Mammary epithelial cell (primary cell): ENCODE measurements at places on chromosomes 11 and 22. TPM values are rescaled to one million over a fixed set of nuclear protein-coding genes. Genes with fewer than 3 reads are reported as not detected.

KDM4E gene
- not detected for polyA plus RNA-seq

- DNase-seq = no peak
These were observed 65.6 kb downstream of the PPFIBP2 start for GRCh38 chr11:7579361-7579791.

OR4C16 gene
- not detected for polyA plus RNA-seq

NF2 gene
- 58.3 TPM for polyA plus RNA-seq

BEST1 gene
- 0.14 TPM for polyA plus RNA-seq

A4GALT gene
- polyA plus RNA-seq = 3.7 TPM

GRCh38 chr11:93700830-93701229 lies 39.3 kb downstream of the CEP295 start:
- no peak for DNase-seq

DNA sequence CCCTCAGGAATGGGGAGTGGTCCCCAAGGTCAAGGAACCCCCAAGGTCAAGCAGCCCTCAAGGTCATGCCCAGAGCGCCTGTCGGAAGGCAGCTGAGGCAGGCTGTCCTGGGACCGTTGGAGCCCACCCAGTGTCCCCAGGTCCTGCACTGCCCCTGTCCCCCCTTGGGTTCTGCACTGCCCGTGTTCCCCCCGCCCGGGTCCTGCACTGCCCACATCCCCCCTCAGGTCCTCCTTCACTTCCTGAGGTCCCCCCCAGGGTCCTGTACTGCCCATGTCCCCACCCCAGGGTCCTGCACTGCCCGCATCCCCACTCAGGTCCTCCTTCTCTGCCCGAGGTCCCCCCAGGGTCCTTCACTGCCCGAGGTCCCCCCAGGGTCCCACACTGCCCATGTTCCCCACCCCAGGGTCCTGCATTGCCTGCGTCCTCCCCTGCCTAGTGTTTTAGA lies 1073.0 kb downstream of the BRD1 start:
- DNase-seq = no peak

- DNase-seq = peak; percentile 14
These were observed 689 bp downstream of the TAF10 start for GRCh38 chr11:6611092-6611962.

DNA sequence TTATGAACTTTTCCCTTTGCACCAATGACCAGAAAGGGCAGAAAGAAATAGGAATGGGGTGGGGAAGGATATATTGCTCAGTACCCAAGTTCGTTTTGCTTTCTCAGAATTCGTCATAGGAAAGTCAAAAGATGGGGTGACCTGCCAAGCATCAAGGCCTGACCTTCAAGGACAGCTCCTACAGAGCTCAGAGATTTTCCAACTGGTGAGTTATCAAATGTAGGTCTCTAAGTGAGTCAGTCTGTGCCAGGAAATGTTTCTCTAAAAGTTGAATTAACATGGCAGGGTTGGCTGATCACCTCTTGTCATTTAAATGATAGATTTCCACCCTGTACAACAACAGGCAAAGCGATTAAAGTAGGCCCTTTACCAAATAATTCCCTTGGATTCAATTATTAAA lies 307.2 kb downstream of the CADM1 start:
- no peak for DNase-seq

DNA sequence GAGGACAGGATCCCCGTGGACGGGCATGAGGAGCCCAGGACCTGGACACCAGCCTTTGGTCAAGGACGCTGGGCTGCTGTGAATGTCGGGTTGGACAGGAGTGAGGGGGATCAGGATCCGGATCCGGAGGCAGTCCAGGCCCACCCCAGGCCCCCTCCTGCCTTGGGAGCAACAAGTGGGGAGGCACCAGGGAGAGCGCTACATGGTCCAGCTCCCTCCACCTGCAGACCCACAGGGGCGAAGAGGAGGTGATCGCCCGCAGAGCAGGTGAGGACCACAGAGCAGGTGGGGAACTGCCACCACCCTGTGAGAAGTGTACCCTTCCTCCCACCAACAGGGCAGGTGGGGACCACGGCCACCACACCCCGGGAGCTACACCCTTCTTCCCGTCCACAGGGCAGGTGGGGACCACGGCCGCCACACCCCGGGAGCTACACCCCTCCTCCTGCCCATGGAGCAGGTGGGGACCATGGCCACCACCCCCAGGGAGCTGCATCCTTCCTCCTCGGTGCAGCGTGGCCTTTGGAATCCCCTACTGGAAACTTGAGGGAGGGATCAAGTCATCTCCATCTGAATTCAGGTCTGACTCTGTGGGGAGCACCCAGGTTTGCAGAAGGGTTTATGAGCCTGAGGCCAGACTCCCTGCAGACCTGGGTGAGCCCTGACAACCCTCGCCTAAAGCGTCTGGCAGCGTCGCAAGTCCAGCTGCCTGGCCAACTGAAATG lies 141.0 kb downstream of the BRD1 start:
- DNase-seq = no peak

OR5A1 gene
- polyA plus RNA-seq = not detected

DNA sequence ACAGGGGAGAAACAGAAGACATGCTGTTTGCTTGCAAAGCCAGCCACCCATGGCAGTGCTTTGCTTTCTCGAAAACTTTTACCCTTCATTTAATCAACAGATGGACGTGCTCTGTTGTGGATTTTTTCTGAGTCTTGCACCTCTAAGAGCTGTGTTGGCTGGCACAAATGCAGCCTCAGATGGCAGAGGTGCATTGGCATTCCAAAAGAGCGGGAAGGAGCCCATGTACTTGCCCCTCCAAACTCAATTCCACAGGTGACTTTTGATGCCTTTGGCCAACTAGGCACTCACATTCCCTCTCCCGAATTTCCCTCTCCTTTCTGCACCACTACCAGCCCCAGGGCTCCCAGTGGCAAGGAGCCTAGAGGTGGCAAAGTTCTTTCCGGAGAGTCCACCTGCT lies 1.2 kb downstream of the KIRREL3 start:
- no peak for DNase-seq

HNRNPUL2 gene
- polyA plus RNA-seq = 13.7 TPM

GRCh38 chr11:77438487-77438886 lies 35.4 kb downstream of the PAK1 start:
- DNase-seq = no peak
